AG04450 (cell line): ENCODE measurements at places on chromosomes 13 and 19. TPM values are rescaled to one million over a fixed set of nuclear protein-coding genes. Genes with fewer than 3 reads are reported as not detected.
A peak's percentile ranks its signal among the peaks of the same experiment; 100 is the strongest.

DNA sequence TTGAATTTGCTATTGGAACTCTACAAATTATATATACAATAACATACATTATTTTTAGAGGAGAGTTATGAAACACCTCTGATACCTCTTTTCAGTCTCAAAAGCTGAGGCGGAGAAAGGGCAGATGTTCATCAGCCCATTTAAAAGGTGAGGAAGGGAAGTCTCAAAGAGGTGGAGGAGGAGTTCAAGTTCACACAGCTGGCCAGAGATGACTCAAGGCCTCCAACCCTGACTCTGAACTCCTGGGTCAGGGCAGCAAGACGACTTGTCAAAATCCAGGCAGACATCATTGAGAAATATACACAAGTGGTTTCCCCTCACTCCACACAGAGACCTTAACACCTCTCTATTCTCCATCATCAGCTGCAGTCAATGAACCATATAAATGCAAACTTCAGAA, 2.1 kb downstream of the SIAH3 start:
- no peak for DNase-seq

DNA sequence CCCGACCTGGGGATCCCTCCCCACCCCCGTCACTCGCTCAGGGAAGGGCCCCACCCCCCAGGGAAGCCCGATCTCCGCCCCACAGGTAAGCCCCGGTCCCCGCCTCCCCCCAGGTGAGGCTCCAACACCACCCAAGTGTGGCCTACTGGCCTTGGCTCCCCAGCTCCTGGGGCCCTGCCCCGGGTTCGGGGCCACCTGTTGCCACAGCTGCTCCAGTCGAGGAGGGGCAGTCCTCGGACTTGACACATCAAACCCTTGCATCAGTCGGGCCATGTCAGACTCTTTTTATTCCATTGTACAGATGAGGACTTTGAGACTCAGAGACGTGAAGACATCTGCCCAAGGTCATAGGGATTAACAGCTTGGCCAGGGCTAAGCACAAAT, 512 bp downstream of the CC2D1A start:
- no peak for DNase-seq

DNA sequence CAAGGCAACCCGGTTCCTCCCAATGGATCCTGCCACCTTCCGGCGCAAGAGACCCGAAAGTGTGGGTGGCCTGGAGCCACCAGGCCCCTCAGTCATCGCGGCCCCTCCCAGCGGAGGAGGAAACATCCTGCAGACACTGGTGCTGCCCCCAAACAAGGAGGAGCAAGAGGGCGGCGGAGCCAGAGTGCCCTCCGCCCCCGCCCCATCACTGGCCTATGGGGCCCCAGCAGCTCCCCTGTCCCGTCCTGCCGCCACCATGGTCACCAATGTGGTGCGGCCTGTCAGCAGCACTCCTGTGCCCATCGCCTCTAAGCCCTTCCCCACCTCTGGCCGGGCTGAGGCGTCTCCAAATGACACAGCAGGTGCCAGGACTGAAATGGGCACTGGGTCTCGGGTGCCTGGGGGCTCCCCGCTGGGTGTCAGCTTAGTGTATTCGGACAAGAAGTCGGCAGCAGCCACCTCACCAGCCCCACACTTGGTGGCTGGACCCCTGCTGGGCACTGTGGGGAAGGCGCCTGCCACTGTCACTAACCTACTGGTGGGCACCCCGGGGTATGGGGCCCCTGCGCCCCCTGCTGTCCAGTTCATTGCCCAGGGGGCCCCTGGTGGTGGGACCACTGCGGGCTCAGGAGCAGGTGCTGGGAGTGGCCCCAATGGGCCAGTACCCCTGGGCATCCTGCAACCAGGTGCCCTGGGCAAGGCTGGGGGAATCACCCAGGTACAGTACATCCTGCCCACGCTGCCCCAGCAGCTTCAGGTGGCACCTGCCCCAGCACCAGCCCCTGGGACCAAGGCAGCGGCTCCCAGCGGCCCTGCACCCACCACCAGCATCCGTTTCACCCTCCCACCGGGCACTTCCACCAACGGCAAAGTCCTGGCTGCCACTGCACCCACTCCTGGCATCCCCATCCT, 11.2 kb upstream of the PRR19 start:
- no peak for DNase-seq

DNA sequence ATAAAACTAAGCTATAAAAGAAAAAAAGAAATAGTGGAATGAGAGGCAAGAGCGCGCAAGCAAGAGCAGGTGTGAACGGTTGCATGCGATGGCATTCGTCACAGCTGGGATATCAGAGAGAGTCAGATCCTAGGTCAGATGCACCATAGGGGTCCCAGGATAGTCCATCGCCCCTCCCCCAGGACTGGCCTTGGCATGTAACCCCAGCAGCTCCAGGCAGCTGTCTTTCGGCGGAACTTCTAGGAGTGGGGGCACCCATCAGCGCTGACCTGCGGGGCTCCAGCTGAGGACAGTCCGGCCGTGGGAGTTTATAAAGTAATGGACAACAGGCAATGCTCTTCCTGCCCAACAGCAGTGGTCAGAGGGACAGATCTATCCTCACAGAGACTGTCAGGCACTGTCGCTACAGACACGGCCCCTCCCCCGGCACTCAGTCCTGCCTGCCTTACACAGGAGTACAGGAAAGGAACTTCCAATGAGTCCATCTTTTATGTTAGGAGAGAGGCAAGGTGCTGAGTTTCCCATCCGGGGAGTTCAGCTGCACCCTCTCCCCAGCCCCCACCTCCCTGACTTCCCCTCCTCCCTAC, 1.4 kb downstream of the SIAH3 start:
- DNase-seq, result no peak

DNA sequence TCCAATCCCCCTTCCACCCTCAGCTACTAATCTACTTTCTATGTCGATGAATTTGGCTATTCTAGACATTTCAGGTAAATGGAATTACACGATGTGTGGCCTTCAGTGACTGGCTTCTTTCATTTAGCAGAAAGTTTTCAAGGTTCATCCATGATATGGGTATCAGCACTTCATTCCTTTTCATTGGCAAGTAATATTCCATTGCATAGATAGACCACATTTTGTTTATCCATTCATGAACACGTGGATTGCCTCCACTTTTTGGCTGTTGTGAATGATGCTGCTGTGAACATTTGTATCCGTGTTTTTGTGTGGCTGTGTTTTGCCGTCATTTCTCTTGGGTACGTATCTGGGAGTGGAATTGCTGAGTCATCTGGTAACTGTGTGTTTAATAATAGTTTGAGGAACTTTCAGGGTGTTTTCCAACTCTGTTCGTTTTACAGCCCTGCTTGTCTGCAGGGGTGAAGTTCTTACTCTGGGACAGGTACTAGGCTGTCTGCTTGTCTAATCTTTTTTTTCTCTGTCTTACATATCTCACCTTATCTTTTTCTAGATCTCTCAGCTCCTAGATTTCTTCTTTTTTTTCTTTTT, 32.5 kb downstream of the MARK4 start:
- no peak for DNase-seq

Gene C3
- polyA plus RNA-seq, result 1.6 and 1.8 TPM in 2 replicates

Gene RYR1
- not detected in 2 replicates for polyA plus RNA-seq

DNA sequence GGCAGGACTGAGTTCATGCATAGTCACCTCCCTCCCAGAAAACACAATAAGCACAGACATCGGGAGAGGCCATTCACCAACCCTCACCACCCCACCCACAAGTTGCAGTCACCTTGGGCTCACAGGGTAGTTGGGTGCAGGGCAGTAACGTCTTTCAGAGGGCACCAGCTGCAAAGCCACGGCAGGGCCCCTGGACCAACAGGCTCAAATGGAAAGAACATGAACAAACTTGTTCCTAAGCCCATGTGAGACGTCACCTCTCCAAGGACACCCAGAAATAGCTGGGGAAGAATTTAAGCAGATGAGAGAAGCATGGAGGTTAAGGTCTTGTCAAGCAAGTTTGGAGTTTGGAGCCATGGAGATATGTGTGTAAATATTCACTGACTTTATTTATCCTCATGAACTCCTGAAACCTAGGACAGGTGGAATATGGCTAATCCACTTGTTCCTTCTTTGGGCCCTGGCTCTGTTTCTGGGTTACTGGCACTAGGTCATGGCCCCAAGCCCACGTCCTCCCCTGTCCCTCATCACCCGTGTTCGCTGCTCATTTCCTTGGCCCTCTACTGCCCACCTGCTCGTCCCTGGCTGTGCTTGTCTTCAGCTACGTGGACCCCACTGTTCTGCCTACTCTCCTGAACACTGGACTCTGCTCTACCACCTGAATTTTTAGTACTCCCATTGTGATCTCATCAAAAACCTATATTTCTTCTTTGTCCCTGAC, 40.4 kb downstream of the SACS start:
- DNase-seq, result no peak

GRCh38 chr13:41652735-41653361, 195.5 kb downstream of the RGCC start:
- peak; percentile 42 for DNase-seq

DNA sequence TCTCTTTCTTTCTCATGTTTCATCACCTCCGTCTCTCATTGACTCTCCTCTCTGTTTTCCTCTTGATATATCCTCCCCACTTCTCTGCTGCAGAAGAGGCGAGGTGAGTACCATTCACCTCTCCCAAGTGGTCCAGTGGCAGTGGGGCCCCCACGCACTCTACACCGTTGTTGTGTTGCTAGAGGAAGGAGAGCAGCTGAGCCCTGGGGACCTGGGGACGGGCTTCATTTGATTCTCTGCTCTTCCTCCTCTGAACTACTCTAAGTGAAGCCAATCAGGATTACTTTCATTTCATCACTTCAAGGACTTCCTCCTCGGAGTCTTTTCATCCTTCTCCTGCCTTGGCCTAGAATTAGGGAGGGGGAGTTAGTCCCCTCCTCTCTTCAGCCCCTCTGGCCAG, 64.6 kb downstream of the CCNE1 start:
- DNase-seq, result no peak

DNA sequence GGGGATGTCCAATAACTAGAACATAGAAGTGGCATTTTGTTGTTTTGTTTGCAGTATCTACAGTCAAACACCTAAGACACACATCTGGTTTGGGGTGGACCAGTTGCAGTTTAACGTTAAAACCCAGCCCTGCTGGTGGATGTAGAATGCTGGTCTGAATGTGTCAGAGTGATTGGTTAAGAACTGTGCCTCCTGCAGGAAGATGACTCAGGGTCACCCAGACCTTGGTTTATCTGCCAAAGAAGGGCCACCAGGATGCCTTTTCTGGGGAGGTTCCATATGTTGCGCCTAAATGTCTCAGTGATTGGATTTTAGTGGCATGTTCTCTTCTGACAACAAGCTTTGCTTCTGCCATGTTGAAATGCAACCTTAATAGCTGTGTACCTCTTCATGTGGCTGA, 23.1 kb downstream of the ZNF536 start:
- DNase-seq, result no peak

Gene FAM124A
- 0.06 and 0.14 TPM in 2 replicates for polyA plus RNA-seq

DNA sequence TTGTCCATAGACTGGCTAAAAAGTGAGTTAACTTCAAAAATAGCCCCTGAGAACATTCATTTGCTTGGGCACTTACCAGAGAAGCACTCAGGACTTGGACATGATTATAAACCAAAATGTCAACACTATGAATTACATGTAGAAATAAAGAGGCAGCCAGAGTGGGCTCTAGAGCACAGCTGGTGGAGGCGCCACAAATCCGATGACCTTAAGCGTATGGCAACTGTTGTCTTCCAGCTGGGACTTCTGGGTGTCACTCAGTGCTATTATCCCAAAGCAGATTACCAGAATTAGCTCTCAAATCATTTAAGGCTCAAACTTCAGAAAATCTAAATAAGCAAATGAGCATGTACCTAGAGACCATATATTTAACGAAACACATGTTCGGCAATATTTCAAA, 1255.5 kb upstream of the SLC10A2 start:
- DNase-seq, result no peak

DNA sequence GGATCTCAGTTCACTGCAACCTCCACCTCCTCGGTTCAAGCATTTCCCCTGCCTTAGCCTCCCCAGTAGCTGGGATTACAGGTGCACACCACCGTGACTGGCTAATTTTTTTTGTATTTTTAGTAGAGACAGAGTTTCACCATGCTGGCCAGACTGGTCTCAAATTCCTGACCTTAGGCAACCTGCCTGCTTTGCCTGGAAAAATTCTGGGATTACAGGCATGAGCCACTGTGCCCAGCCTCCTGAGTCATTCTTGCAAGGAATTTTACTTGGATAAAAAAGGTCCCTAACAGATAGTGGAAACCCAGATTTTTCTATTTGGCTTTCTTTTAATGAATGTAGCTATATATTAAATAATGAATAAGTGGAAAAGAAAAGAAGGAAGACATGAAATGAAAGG, 449.9 kb upstream of the ATXN8OS start:
- DNase-seq, result no peak

GRCh38 chr13:101397742-101398141, 18.6 kb downstream of the NALCN start:
- peak; percentile 66 for DNase-seq

Gene PTGER1
- polyA plus RNA-seq, result 0.72 and 1.0 TPM in 2 replicates

DNA sequence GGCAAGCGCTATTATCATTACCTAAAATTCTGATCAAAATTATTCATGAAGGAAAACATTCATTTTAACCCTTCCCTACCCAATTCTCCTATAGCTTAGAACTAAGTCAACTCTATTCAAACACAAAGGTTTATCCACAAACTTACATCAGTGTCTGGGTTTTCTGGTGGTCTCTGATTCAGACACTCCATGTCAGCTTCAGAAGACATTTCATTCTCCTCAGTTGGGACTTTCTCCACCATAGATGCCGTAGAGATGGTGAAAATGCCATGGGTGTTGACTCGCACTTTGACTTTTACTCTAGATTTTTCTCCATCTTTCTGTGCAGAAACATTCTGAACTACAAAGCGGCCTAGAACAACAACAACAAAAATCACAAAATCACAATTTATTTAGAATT, 16.3 kb downstream of the HSPH1 start:
- no peak for DNase-seq

DNA sequence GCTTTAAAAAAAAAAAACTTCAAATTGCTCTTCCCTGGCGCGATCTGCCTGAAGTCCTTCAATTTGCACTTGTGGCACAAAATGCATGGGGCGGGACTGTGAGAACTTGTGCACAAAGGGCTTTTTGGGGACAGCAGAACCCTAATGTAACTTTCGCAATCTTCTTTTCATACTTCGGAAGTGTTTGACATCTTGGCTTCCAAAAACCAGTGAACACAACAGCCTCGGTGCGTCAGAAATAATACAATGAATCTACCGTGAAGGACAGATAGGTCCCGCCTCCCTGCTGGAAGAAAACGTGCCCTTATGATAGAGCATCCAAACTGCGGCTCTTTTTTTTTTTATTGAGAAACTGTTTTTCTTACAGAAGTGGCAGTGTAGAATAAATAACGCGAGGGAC, 36.6 kb downstream of the KLF2 start:
- no peak for DNase-seq

Gene ZNF426
- 13.2 and 15.4 TPM in 2 replicates for polyA plus RNA-seq

GRCh38 chr13:99421271-99421670, 80.0 kb upstream of the TM9SF2 start:
- no peak for DNase-seq

GRCh38 chr13:76795701-76796695, 90.2 kb downstream of the KCTD12 start:
- DNase-seq, result no peak

Gene SYMPK
- polyA plus RNA-seq, result 54.3 and 63.1 TPM in 2 replicates

DNA sequence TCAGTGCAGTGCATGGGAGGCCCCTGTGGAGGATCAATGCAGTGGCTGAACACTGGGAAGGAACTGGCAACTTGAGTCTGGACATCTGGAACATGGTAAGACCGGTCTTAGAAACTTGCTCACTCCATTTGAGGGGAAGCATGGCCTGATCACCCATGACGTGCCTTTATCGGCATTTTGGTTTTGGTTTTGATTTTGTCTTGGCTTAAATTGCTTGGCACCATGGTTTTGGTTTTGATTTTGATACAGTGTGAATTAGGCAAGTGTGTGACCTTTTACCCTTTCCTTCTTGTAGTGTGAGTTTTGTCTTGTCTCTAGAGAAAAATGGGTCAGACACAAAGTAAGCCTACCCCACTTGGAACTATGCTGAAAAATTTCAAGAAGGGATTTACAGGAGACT, 77.3 kb downstream of the ZNF486 start:
- no peak for DNase-seq
